ENCODE measurements at places on chromosomes 13 and 19. TPM values are rescaled to one million over a fixed set of nuclear protein-coding genes. Genes with fewer than 3 reads are reported as not detected.

Gene FUT6
- not detected for total RNA-seq

Gene HS6ST3
- total RNA-seq: not detected

Gene DPF1
- not detected for total RNA-seq

Gene KIR2DL3
- 0.19 TPM for total RNA-seq

Gene CDX2
- not detected for total RNA-seq

Gene ANKRD10
- 75.0 TPM for total RNA-seq

Gene ZNF681
- 1.7 TPM for total RNA-seq

Gene OR7D2
- total RNA-seq: not detected

Gene IRGQ
- total RNA-seq: 26.5 TPM

Gene EDNRB
- not detected for total RNA-seq

Gene OR10H1
- not detected for total RNA-seq

Gene ZNF491
- total RNA-seq: 0.43 TPM

Gene LRRC4B
- not detected for total RNA-seq

Gene IGFL3
- total RNA-seq: not detected

Gene NLRP5
- not detected for total RNA-seq

Gene PDCD5
- 26.6 TPM for total RNA-seq

Gene DMKN
- total RNA-seq: 1.9 TPM

Gene CCL25
- not detected for total RNA-seq

Gene CNMD
- total RNA-seq: not detected

Gene CCDC169
- not detected for total RNA-seq

Gene LYL1
- 0.92 TPM for total RNA-seq

Gene KLF16
- 88.7 TPM for total RNA-seq

Gene ZNF45
- total RNA-seq: 6.2 TPM

Gene SEMA6B
- total RNA-seq: not detected

Gene NR2C2AP
- 9.5 TPM for total RNA-seq

Gene ZNF534
- not detected for total RNA-seq

Gene HPN
- not detected for total RNA-seq

Gene NKPD1
- total RNA-seq: 0.87 TPM

Gene KATNAL1
- 2.5 TPM for total RNA-seq

Gene RASGRP4
- total RNA-seq: not detected

Gene CGB3
- not detected for total RNA-seq

Gene PRR12
- 26.2 TPM for total RNA-seq

Gene APOC4
- not detected for total RNA-seq

Gene SIGLECL1
- not detected for total RNA-seq

Gene CRX
- not detected for total RNA-seq

Gene RB1
- total RNA-seq: 11.5 TPM

Data from CD8-positive, alpha-beta T cell (primary cell).